ENCODE measurements at places on chromosomes 16 and 17.

DNA sequence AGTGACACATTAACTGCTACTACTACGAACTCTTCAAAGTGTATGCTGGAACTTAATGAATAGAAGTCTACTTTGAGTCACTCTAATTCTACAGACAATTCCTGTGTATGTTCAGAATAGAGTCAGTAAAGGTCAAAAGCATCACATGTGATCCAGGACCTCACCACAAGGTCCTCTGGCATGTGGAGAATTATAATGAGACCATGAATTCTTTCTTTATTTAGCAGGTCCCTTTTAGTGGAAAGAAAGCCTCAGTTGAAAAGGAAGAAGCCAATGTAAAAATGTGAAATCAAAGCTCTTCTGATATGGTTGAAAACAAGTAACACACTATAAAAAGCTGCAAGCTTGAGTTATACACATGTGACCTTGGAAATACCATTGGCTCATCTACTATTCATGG is 1612.1 kb upstream of the GOT2 start:
- DNase-seq: no peak

- DNase-seq: no peak
Measured at GRCh38 chr17:40813804-40814203, 8.6 kb downstream of the KRT10 start.

- no peak for DNase-seq
Measured at GRCh38 chr17:66040402-66040801, 151.5 kb downstream of the CEP112 start.

DNA sequence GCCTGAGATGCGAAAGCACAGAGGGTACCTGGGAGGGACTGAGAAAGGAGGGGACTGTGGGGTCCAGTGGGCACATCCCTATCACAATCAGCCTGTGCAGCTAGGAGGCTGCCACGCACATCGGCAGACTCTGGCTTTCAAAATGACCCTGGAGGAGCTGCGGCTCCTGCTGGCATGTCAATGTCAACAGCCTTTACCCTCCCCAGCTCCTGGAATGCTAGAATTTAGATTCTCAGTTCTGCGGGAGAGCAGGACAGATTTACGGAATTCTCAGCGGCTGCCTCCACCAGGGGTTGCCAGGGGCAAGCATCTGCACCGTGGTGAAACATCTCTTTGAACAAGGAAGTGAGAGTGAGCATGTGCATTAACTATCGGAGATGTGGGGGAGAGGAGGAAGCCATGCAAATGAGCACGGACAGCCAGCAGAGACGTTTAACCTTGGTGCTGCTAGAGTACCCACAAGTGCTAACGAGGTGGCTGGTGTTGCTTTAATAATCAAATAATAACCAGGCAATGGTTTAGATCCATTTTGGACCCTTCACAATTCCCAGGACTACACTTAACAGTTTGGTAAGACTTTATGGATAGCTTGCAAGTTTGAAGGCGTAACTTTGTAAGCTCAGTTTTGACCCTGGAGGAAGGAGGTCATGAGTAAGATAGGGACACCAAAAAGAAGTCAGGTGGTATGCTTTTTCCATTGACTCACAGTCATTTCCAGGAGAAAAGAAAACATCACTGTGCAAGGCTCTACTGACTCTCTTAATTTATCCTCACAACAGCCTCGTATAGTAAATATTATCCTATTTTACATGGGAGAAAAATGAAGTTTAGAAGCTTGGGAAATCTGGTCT is 54.1 kb downstream of the XYLT1 start:
- peak; percentile 7 for DNase-seq

- DNase-seq: no peak
Measured at GRCh38 chr17:8700546-8700945, 44.1 kb downstream of the CCDC42 start.
